ENCODE measurements at places on chromosomes 7 and 10.

- DNase-seq, result no peak
These were observed 17.8 kb upstream of the PTF1A start for GRCh38 chr10:23174074-23174976.

DNA sequence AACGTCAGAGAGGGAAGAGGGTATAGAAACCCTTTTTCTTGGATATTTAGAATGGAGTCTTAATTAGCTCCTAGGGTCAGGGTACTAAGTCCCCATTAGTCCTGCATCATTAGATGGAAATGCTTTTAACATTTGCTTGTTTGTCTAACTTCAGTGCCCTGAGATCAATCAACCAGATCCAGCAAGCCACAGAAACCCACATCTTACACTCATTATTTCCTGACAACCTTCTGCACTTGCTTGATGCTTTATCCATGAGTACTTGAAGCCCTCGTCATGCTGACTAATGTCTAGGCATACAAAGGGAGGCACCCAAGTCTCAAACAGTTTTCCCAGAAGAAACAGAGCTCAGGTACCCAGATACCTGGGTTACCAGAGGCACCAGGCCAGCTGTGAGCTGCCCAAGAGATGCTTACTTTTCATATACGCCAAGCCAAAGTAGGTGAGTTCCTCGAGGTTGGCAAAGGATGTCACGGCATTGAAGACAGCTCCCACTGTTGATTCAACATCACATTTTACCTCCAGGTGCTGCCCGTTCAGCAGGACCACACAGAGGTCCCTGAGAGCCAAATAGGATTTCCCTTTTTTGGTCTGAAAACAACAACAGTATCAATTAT, 42.7 kb downstream of the FRMPD2 start:
- DNase-seq, result no peak

- DNase-seq, result no peak
These were observed 183.1 kb downstream of the NRP1 start for GRCh38 chr10:33151344-33151864.

- DNase-seq, result no peak
These were observed 86.8 kb downstream of the MKX start for GRCh38 chr10:27658788-27659187.

DNA sequence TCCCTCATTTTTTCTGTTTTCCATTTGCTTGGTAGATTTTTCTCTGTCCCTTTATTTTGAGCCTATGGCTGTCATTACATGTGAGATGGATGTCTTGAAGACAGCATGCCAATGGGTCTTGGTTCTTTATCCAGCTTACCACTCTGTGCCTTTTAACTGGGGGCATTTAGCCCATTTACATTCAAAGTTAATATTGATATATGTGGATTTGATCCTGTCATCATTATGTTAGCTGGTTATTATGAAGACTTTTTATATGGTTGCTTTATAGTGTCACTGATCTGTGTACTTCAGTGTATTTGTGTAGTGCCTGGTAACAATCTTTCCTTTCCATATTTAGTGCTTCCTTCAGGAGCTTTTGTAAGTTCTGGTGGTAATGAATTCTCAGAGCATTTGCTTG, 89.3 kb upstream of the UNC5B start:
- no peak for DNase-seq

GRCh38 chr10:69292459-69292858, 14.2 kb downstream of the HK1 start:
- DNase-seq, result no peak

GRCh38 chr10:61319386-61320256, 133.6 kb downstream of the TMEM26 start:
- DNase-seq, result no peak

- DNase-seq, result no peak
These were observed 266.2 kb upstream of the PHF14 start for GRCh38 chr7:10707519-10707918.

DNA sequence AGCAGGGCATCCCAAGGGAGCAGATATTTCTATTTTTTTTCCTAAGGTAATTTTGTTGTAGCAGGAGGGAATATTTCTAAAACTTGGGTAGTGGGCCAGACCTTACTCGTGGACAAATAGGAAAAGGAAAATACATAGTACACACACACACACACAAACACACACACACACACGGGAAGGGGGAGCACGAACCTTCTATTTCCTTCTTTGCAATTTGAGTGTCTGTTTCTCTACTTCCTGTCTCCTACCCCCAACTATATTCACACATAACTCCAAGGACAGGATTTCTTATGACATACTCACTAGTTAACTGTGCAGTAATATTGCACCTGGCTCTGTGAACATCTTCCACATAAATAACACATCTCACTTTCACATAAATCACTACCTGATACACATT, 4.4 kb downstream of the LDB1 start:
- DNase-seq, result no peak

GRCh38 chr10:97895084-97895483, 45.4 kb downstream of the GOLGA7B start:
- DNase-seq, result no peak

DNA sequence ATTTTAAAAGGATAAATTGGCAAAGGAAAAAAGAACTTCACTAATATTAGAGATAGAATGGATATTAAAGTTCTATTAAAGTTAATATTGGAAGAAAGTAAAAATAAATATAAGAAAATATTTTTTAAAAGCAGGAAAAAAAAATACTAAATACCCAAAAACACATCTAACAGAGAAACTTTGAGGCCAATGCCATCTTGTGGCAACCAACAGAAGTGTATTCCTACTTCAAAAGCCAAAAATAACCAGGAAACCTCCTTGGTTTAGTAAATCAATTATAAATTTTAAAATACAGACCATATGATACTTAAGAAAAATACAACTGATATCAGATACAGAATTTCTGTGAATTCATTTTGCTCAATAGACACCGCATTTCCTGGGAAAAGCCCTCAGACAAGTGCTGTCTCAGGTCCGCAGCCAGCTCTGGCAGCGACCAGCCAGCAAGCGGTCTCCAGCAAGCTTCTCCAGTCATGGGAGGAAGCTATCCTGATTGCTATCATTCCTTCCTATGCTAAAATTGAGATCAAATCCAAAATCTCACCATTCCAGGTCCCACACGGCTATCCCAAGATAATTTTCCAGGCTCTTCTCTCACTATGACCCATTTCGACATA, 65.3 kb downstream of the LMBR1 start:
- DNase-seq, result no peak

- DNase-seq, result no peak
These were observed 33.8 kb downstream of the JAKMIP3 start for GRCh38 chr10:132099389-132100090.

DNA sequence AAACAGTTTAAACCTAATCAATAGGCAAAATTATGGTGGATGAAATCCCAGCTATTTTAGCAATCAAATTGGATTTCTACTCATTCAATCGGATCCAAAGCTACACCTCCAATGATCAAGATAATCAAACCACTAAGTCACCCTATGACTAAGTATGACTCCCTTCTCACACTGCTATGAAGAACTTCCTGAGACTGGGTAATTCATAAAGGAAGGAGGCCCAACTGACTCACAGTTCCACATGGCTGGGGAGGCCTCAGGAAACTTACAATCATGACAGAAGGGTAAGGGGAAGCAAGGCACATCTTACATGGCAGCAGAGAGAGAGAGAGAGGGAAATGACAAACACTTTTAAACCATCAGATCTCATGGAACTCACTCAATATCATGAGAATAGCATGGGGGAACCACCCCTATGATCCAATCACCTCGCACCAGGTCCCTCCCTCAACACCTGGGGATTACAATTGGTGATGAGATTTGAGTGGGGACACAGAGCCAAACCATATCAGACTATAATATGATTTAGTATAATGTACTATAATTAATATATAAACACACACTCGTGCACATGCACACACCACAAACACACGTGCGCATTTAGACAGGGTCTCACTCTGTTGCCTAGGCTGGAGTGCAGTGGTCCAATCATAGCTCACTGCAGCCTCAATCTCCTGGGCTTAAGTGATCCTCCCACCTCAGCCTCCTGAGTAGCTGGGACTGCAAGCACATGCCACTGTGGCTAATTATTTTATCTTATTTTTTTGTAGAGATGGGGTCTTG, 213.6 kb upstream of the FOXK1 start:
- DNase-seq, result no peak

DNA sequence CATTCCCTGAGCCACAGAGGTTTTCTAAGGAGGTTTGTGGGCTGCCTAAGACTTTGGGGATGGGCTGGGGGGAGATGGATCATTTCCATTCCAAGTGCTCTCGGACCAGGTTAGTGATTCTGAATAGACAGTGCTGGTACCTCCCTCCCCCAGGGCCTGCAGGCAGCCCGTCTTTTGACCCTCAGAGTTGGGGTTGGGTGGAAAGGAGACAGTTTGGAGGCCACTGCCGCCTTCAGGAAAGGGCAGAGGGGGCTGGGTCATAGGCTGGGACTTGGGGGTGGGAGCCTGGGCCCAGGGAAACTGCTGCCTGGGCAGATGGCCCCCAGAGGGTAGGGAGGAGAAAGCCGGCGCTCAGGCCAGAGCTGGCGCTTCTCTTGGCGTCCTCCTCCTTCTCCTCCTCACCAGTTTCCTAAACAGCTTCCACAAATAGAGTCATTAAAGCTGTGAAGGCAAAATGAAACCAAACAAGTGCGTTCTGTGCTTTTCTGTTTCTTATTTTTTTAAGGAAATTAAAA, 4.4 kb downstream of the UNC5B start:
- no peak for DNase-seq

GRCh38 chr7:94996369-94996768, 89.0 kb downstream of the PPP1R9A start:
- no peak for DNase-seq

GRCh38 chr7:104149822-104150221, 58.0 kb downstream of the ORC5 start:
- DNase-seq, result no peak

DNA sequence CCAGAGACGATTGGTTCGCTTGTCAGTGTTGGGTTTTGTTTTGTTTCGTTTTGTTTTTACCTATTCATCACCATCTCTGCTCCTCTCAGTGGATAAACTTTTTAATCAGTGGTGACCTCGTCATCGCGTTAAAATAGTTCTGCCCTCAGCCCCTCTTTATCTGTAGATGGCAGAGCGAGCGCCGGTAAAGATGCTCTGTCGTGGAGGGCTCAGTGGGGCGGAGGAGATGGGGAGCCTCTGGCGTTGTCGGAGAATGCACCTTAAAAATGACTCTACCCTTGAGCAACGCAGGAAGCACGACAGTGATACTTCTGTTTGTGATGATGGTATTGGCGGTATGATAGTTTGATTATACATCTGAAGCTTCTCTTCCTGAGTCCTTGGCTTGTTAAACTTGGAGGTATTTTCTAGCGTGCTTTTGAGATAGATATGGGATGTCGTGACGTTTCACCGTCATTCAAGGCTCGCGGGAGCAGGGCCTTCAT, 554 bp downstream of the CSGALNACT2 start:
- DNase-seq, result peak; percentile 70

DNA sequence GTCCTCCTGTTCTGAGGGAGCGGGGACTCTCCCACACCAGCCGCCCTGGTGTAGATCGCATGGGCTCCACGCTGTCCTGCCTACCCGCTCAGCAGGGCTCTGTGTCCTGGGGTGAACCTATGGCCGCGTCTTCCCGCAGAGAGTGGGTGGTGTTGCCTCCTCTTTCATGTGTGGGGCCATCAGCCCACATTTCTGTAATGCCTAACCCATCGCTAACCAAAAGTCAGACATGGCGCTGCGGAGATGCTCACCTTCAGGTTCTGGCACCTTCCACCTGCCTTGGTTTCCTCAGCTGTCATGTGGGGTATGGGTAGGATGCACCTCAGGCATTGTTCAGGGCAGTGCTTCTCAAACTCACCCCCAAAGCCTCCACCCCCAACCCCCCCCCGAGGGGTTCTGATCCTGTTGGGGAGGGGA, 50.5 kb upstream of the CAMK2B start:
- no peak for DNase-seq

DNA sequence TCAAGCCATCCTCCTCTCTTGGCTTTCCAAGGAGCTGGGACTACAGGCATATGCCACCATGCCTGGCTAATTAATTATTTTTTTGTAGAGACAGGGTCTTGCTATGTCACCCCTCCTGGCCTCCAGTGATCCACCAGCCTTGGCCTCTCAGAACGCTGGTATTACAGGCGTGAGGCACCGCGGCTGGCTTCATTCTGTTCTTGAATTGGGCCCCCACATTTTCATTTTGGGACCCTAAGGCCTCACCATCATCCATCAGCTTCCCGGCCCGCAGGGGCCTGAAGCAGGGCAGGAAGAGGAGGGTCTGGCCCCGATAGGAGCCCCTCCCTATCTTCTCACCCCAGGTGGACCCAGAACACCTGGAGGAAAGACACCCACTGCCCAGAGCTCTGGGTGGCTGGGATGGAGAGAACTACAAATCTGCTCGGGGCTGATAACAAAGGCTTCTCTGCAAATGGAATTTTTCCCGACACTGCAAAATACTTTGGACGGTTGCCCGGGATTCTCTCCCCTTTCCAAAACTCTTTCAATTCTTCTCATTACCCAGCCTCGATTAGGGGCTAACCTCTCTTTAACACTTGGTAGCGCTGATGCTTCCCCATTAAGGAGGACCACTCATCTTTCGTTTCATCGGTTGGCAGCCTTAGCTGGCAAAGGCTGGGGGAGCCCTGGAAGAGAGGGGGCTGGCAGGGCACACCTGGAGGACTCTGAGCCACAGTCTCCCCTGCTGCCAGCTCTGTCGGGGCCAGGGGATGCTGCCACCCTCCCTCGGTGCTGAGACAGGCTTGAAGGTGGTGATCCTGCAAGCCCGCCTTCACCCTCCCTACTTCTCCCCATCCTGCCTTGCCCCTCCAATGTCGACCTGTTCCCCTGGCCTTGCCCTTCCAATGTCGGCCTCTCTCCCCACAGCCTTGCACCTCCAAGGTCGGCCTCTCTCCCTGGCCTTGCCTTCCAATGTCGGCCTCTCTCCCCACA, 81.0 kb upstream of the GNA12 start:
- no peak for DNase-seq

GRCh38 chr7:43290978-43291377, 178.5 kb downstream of the HECW1 start:
- no peak for DNase-seq

DNA sequence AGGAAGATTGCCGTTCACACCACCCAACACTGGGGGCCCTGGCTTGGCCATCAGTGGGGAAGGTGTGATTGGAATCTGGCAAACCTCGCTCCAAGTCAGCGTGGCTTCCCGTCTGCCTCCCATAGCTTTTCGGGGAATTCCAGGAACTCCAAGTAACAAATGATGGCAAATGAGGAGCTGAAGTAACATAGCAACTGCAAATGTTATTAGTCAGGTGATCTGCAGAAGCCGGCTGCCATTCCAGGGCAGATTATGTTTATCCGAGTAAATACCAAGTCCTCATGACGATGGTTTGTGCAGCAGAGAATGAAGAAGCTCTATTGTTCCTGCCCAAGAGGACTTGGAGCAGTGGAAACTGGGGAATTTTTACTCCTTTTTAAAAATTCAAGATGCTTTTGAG, 270.5 kb upstream of the PODXL start:
- no peak for DNase-seq

DNA sequence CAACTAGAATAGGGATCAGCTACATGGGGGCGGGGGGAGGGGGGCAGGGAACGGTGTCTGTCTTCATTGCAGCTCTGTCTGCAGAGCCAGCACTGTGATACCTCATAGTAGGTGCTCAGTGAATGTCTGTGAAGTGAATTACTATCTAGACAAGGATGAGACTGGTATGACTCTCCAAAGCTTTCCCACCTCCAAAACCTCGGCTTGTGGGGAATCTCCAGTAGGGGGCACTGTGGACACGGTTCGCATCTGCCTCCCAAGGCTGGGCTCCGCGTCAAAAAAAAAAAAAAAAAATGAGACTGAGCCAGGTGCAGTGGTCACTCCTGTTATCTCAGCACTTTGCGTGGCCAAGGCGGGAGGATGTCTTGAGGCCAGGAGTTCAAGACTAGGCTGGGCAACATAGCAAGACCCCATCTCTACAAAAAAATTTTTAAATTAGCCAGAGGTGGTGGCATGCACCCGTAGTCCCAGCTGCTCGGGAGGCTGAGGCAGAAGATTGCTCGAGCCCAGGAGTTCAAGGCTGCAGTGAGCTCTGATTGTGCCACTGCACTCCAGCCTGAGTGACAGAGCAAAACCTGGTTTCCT, 9.6 kb downstream of the TRIM56 start:
- DNase-seq, result peak; percentile 45
